Brain pericyte (primary cell): ENCODE measurements at places on chromosomes 1 and 21.

- DNase-seq = no peak
Measured at GRCh38 chr1:99326215-99326949, 62.1 kb downstream of the PLPPR4 start.

- DNase-seq = peak; percentile 95
Measured at GRCh38 chr1:9211291-9211811, 23.2 kb upstream of the H6PD start.

DNA sequence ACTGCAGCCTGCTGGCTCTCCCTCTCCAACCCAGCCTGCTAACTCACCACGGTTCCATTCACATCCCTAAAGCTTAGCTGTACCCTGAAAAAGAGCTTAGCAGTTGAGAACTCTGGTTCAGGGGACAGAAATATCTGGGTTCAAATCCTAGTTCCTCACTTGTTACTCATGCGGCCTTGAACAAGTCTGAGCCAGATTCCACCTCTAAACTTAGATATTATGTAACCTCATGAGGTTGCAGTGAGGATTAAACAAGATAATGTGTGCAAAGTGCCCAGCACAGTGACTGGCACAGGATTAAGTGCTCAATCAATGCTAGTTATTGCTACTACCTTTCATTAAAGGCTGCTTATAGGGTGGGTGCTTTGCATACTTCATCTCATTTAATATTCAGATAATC is 41.3 kb upstream of the DHCR24 start:
- no peak for DNase-seq

GRCh38 chr1:30765556-30766434 is 8.2 kb upstream of the LAPTM5 start:
- DNase-seq = no peak

GRCh38 chr1:114131526-114132220 is 22.0 kb downstream of the SYT6 start:
- no peak for DNase-seq

- DNase-seq = no peak
Measured at GRCh38 chr21:43358940-43359822, 67.8 kb downstream of the SIK1 start.
